ENCODE measurements at places on chromosomes 7 and 10.

GRCh38 chr10:48818861-48819520 lies 120.6 kb downstream of the LRRC18 start:
- DNase-seq, result no peak

DNA sequence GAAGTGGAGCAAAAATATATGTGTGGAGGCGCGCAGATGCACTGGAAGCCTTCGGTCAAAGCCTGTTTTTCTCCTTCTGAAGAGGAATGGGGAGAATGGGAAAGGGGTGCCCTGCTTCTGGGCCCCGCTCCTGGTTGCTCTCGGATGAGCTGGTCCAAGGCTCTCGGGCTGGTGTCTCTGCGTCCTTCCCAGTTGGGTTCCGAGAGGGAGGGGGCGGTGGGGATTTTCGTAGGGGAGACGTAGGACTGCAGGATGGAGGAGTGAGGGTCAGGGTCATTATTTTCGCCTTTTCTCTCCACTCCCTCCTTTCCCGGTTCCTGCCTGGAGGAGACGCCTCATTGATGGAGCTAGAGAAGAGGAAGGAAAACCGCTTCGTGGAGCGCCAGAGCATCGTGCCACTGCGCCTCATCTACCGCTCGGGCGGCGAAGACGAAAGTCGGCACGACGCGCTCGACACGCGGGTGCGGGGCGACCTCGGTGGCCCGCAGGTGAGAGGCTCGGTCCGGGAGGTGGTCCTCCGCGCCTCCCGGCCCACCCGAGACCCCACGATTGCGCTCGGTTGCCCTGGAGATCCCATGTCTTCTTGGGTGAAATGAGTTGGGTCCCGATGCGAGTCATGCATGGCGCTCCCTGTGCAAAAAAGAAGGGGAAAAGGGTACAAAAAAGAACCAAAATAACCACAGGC lies 790 bp downstream of the ADAM22 start:
- DNase-seq, result peak; percentile 6

- DNase-seq, result no peak
Observed at GRCh38 chr10:62045765-62046521, 144.4 kb downstream of the ARID5B start.

DNA sequence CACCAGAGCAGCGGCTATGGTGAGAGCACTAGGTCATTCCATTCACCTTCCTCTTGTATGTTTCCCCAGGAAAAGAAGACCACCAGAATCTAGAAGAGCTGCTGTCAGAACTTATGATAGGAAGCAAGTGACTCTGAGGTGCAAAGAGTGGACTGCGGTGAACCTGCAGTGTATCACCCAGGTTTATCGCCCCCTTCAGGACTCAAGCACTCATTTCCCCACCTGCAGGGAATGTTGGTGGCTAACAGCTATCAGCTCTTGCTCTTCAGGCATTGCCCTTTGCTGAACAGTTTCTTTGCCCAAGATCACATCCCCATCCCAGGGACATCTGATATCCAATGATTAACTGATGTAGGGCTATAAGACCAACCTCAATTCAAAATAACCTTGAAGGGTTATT lies 66.3 kb upstream of the IL6 start:
- no peak for DNase-seq

DNA sequence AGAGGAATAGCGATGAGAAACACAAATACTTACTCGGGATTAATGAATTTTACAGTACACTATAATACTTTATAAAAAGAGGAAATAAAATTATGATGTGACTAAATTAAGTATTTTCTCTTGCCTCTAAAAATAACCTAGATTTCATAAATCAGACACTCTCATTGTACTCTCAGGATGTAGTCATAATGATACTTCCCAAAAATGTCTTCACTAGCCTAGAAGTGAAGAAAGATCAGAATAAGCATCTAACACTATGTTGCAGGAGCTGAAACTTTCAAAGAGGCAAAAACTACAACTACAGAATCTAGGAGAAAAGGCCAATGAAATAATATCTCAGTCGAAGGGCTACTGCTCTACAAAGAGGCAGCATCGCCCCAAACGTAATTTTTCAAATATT lies 49.4 kb downstream of the DNAJC1 start:
- DNase-seq, result no peak

GRCh38 chr7:126213876-126214275 lies 1038.9 kb downstream of the GRM8 start:
- no peak for DNase-seq

- no peak for DNase-seq
Observed at GRCh38 chr10:42951486-42952251, 125.2 kb upstream of the RET start.

Data from thymus (tissue), 14 donors.